Hematopoietic multipotent progenitor cell treated with erythropoietin and hydrocortisone succinate and interleukin-3 and kit ligand, for 8 days (in vitro differentiated cells): ENCODE measurements at places on chromosomes 7 and 10.
A peak's percentile ranks its signal among the peaks of the same experiment; 100 is the strongest.

GRCh38 chr10:31694126-31694685, 234.4 kb downstream of the ARHGAP12 start:
- no peak for DNase-seq

DNA sequence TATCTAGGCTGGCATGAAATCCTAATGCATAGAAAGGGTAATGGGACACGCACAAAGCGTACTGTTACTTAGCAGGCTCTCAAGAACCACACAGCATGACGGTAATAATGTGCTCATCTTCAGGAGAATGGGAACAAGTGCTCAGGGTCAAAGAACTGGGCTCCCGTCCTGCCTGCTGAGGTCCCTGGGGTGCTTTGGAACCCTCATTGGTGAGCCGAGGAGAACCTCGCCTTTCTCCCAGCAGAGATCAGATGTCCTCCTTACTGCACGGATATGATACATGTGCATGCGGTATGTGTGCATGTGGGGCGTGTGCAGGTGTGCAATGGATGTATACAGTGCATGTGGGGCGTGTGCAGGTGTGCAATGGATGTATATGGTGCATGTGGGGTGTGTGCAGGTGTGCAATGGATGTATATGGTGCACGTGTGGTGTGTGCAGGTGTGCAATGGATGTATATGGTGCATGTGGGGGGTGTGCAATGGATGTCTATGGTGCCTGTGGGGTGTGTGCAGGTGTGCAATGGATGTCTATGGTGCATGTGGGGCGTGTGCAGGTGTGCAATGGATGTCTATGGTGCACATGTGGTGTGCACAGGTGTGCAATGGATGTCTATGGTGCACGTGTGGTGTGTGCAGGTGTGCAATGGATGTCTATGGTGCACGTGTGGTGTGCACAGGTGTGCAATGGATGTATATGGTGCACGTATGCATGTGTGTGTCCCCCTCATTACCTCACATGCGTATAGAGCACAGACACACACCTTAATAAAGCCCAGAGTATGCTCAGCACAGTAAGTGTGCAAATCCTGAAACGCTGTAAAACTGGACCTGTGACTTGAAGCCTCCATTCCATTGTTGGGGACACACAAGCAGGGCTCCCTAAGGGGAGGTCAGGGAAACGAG, 336.3 kb downstream of the PTPRN2 start:
- no peak for DNase-seq

DNA sequence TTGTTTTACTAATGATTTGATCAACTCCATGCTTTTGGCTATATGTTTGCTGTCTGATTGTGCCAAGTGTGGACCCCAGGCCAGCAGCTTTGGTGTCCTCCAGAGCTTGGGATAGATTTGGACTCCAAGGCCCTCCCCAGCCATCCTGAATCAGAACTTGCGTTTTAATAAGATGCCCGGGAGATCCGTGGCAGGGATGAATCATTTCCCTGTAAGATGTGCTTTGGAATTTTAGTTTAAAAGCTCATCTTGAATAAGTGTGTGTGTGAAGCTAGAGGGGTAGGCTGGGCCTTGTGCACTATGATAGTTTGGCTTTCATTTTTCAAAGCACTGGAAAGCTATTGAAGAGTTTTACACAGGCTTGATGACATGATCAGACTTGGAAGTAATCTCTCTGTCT, 66.2 kb upstream of the SDK1 start:
- DNase-seq: no peak

DNA sequence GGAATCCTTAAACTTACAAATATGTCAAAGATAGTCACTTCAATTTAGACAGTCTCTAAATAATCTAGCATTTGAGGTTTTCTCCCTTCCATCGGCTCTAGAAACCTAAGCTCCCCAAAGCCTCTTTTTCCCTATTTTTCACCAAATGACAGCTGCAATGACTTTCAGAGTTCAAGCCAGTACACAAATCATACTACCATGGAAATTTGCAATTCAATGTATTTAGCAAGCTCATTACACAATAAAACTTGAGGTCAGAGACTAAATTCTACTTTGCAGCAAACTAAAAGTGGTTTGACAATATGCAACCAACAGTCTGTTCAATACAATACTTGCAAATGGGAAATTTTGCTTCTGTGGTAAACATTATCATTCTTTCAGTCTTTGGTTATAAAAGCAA, 80.3 kb downstream of the SKIDA1 start:
- DNase-seq: no peak

DNA sequence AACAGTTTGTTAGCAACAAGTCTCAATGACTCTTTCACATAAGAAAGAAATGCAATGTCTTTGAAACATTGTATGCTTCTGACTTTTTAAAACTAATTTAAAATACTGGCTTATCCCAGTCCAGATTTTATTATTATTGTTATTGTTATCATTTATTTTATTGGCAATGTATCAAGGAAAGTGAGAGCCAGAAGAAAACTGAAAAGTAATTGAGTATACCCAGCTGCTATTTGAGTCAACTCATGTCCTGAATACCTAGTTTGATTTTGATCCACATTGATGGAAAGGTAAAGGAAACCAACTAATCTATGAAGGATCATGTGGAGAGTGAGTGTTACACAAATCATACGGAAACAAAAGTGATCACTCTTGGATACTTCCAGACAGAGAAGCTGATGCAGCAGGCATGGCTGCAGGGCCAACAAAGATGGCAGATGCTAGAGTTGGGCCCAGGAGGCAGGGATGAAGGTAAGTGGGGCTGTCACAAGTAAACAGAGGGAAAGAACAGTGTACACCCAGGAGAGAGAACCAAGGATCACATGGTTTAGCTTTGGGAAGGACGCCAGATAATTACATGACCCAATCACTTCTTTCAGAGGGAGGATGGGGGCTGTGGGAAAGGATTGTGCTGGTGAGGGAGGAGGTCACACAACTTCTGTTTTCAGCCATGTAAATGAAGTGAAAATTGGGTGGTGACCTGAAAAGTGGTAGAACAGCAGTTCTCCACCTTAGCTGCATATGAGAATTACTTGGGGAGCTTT, 179.2 kb upstream of the NAMPT start:
- no peak for DNase-seq

GRCh38 chr7:8134089-8134733, 127.8 kb downstream of the ICA1 start:
- DNase-seq: no peak

- DNase-seq: no peak
These were observed 31.6 kb downstream of the CUBN start for GRCh38 chr10:17098012-17098411.

DNA sequence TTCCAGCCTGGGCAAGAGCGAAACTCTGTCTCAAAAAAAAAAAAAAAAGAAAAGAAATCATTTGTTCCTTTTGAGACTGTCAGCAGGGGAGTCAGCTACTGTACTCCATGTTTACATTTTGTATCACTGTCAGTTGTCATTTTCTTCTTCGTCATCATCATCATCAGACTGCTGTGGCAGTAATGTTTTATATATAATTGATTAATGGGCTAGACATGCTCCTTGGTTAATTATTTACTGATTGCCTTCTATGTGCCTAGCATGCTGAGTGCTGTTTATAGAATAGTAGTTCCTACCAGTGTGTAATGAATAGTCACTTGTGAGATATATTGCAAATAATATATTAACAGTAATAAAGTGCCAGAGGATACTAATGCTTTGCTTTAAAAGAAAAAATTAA, 50.5 kb downstream of the VCL start:
- no peak for DNase-seq

DNA sequence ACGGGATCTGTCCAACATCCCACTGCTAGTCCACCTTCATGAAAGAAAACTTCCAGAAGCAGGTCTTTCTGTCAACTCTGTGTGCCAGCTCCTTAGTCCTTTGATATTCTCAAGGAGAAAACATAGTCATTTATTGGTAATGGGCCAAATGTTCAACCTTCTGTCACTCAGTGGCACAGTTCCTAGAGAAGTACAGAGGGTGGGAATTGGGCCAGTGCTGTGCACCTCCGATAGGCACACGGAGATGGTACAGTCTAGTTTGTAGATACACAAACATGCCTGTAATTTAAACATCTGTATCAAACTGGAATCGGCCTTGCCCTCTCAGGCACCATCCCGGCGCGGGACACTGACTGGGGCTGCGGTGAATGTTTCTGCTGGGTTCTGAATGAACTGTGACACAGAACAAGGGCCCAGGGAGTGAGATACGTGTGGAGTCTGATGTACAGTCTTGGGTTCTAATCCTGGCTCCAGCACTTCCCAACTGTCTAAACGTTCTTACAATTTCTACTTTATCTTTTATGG, 213.9 kb upstream of the SHH start:
- no peak for DNase-seq

DNA sequence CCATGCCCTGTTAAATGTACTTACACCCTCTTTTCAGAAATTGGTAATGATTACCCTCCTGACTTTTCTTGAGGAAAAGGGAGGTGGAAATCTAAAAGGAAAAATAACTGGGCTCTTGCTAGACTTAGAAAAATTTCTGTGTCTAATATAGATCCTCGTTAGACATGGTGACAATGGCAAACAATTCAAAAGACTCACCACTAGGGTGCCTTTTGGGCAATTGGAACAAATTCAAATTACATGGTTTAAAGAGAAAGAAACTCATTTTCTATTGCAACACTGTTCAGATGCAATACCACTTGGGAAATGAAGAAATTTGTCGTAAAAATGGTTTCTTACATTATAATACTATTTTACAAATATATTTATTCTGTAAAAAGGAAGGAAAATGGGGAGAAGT, 950.1 kb downstream of the GRM8 start:
- DNase-seq: no peak

GRCh38 chr10:45371560-45371959, 2.5 kb upstream of the ALOX5 start:
- no peak for DNase-seq

- DNase-seq: no peak
These were observed 602.0 kb upstream of the COBL start for GRCh38 chr7:51918581-51918980.

DNA sequence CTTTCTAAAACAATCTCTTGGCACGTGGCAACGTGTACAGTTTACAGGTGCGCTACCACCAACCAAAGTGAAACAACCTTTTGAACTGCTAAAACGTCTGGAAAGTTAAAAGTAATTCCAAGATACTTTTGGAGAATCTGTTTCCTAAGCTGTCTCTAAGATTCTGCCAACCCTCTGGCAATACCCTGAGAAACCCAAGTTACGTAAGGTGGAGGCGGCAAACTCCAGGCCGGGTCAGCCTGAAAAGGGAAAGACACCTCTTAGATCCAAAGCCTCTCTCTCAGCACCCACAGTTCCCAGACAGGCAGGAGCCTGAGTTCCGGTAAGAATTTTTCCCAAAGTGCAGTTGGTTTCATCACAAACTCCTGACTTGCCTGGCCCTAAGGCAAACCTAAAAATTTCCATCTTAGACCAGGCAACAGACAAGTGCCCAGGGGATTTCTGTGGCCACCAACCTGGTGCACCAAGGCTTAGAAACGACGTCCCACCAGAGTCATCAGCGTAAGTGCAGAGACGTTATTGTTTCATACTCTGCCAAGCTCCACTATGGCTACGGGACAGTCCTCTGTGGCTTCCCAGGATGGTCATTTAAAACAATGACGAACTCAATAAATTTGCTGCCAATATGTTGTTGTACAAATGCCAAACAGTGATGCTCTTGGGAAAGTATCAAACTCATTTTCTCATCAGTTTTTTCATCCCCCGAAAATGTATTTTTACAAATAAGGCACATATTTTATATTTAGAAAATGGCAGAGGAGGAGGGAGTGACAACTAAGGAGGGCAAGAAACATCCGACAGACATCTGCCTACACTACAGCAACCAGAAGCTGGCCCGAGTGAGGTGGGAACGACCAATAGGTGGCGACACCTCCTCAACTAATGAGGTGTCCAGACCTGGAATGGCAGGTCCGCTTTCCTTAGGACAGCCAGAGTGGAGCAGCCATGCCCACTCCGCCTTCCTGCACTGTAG, 205.8 kb upstream of the FRMD4A start:
- peak; percentile 56 for DNase-seq

- no peak for DNase-seq
These were observed 131.3 kb upstream of the NRP1 start for GRCh38 chr10:33465747-33466146.

- no peak for DNase-seq
These were observed 21.3 kb upstream of the AGR2 start for GRCh38 chr7:16826060-16826459.

- DNase-seq: no peak
These were observed 218.0 kb downstream of the CREB5 start for GRCh38 chr7:28630350-28630749.
